Glutamatergic neuron (in vitro differentiated cells): ENCODE measurements at places on chromosomes 5 and 9. TPM values are rescaled to one million over a fixed set of nuclear protein-coding genes. Genes with fewer than 3 reads are reported as not detected.

HTR4 gene
- not detected for total RNA-seq

SPATA31A6 gene
- total RNA-seq = not detected

LCN10 gene
- total RNA-seq = not detected

TMEM252 gene
- not detected for total RNA-seq

GRCh38 chr5:71986101-71986500 lies 121.2 kb upstream of the MAP1B start:
- no peak for DNase-seq
- no peak overlapping the region for H3K27ac ChIP-seq
- H3K36me3 ChIP-seq = peaks cover 7% of the 10 kb centered on the region
- no peaks in the 10 kb centered on the region for H3K4me1 ChIP-seq
- no peaks in the 10 kb centered on the region for H3K27me3 ChIP-seq

DNA sequence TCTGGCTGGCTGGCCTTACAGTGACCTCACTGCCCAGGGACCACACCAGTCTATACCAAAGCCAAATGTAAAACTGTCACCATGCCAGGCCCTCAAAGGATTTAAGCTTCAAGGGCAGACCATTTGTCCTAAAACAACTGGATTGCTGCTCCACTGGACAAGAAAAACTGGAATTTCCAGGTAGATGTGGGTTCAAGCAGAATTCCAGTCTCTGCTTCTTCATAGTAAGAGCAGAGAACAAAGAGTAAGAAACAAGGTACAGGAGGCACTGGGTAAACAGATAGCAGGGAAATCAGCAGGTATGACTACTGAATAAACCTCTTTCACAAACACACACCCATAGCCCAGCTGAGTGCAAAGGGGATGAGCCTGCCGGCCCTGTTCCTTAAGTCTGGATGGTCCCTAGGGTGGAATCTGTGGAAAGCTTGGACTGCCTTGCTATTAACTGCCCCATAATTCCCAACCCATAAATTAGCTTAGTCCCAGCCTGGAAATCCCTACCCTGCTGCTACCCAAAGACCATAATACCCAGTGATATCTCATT lies 5.5 kb downstream of the B4GALT1 start:
- no peak overlapping the region for H3K27ac ChIP-seq
- peaks cover 10% of the 10 kb centered on the region for H3K27me3 ChIP-seq
- H3K4me3 ChIP-seq = no peak overlapping the region
- no peaks in the 10 kb centered on the region for H3K36me3 ChIP-seq
- peaks cover 45% of the 10 kb centered on the region for H3K4me1 ChIP-seq

- peaks cover 40% of the 10 kb centered on the region for H3K4me1 ChIP-seq
- H3K4me3 ChIP-seq = no peak overlapping the region
- no peak for DNase-seq
- H3K36me3 ChIP-seq = peaks cover 13% of the 10 kb centered on the region
- H3K27ac ChIP-seq = peak overlapping the region; percentile 89
Measured at GRCh38 chr5:5584751-5585150, 162.3 kb downstream of the ICE1 start.

GRCh38 chr5:154092356-154093141 lies 53.8 kb downstream of the MFAP3 start:
- no peak overlapping the region for H3K4me3 ChIP-seq
- DNase-seq = no peak
- H3K36me3 ChIP-seq = peaks cover 5% of the 10 kb centered on the region
- H3K27me3 ChIP-seq = peaks cover 2% of the 10 kb centered on the region
- H3K4me1 ChIP-seq = peaks cover 11% of the 10 kb centered on the region
- no peak overlapping the region for H3K27ac ChIP-seq

DNA sequence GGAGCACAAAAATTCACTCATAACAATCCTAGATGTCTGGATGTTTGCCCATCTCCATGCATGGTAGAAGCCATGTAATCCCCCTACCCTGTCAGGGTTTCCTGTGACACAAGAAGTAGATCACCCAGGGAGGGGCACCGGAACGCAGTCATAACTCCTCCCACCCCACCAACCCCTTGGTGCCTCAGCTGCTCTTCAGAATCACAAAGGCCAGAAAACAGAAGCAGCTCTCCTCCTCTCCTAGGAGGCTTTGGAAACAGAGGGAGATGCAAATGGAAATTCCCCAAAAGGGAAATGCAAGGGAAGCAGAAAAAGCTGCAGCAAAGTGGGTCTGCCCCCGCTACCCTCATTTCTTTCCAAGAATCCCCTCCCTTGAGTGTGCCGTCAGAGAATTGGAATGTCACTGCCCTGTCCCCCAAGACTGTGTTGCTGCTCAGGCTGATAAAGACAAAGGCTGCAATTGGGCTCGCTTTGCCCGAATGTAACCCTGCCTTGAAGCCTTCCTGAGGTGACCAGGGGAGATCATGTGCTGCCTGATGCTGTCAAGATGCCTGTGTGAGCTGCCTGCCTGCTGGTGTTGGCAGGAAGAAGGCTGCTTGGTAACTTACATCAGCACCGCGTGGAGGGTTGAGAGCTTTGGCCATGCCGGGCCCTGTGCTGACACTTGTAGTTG lies 65.5 kb upstream of the ABCA1 start:
- peak overlapping the region; percentile 90 for H3K4me3 ChIP-seq
- DNase-seq = peak; percentile 78
- H3K36me3 ChIP-seq = no peaks in the 10 kb centered on the region

GRCh38 chr5:50856401-50857119 lies 190.1 kb downstream of the PARP8 start:
- H3K4me1 ChIP-seq = no peaks in the 10 kb centered on the region
- no peak overlapping the region for H3K4me3 ChIP-seq

- H3K27ac ChIP-seq = no peak overlapping the region
- H3K4me1 ChIP-seq = peaks cover 9% of the 10 kb centered on the region
- H3K36me3 ChIP-seq = no peaks in the 10 kb centered on the region
- no peak for DNase-seq
Measured at GRCh38 chr9:37329576-37329975, 92.9 kb upstream of the GRHPR start.

GRCh38 chr9:118954857-118955256 lies 414.4 kb downstream of the BRINP1 start:
- peaks cover 6% of the 10 kb centered on the region for H3K4me1 ChIP-seq
- H3K36me3 ChIP-seq = no peaks in the 10 kb centered on the region
- no peak overlapping the region for H3K4me3 ChIP-seq

GRCh38 chr9:112434487-112434886 lies 52.1 kb upstream of the KIAA1958 start:
- no peaks in the 10 kb centered on the region for H3K4me1 ChIP-seq
- H3K27me3 ChIP-seq = no peaks in the 10 kb centered on the region
- H3K4me3 ChIP-seq = no peak overlapping the region
- DNase-seq = no peak
